ENCODE measurements at places on chromosomes 5 and 9. TPM values are rescaled to one million over a fixed set of nuclear protein-coding genes. Genes with fewer than 3 reads are reported as not detected.

GRCh38 chr5:76652809-76653414, 29.7 kb upstream of the F2RL2 start:
- DNase-seq: no peak

GRCh38 chr9:136051453-136051836, 43.6 kb downstream of the NACC2 start:
- peak; percentile 46 for DNase-seq

DNA sequence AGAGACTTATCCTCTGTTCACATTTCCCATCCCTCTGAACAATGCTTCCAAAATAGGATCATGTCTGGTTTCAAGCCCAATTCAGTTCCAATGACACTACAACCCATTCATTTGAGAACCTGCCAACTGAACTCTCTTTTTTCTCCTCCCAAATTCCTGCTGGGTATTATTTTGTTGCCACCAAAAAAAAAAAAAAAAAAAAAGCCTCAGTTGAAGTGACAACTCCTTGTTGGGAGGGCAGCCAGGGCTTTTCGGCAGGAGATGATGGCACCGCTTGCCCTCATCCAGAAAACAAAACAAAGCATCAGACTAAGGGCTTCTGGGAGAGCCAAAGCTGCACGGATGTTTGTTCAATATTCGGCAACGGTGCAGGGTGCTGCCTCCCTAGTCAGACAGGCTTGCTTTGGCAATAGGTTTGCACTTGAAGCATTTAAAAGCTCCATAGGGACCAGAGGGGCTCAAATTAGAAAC, 30.6 kb upstream of the TRIM32 start:
- DNase-seq: no peak

- no peak for DNase-seq
Observed at GRCh38 chr5:90170261-90170660, 239.3 kb downstream of the CETN3 start.

Gene F2RL2
- not detected for total RNA-seq

Gene FLT4
- not detected for total RNA-seq

Gene NIM1K
- not detected for total RNA-seq

All from HepG2 (cell line).